Heart right ventricle (tissue), 16 donors: ENCODE measurements at places on chromosomes 4 and X. TPM values are rescaled to one million over a fixed set of nuclear protein-coding genes. Genes with fewer than 3 reads are reported as not detected.
A peak's percentile ranks its signal among the peaks of the same experiment; 100 is the strongest.

CASP6 gene
- 4.7 TPM for polyA plus RNA-seq

GRCh38 chr4:174663216-174663615 is 140.9 kb upstream of the HPGD start:
- DNase-seq: no peak

GRCh38 chr4:104973708-104974107 is 173.0 kb upstream of the TET2 start:
- DNase-seq: no peak

KLB gene
- polyA plus RNA-seq: 0.29 TPM

DNA sequence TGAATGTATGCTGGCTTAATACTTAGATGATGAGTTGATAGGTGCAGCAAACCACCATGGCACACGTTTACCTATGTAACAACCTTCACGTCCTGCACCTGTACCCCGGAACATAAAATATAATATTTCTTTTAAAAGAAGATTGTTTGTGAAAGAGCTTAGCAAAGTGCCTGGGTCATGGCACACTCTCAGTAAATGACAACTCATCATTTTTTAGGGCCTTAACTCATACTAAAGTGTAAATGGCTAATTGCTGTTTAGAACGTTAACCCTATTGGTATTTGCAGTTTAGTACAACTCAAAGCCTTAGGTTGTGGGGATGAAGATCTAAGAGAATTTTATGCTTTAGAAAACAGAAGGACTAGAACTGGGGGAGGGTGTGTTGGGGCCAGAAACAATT is 67.7 kb downstream of the SEL1L3 start:
- no peak for DNase-seq

NONO gene
- 55.0 TPM for polyA plus RNA-seq

TEC gene
- 1.1 TPM for polyA plus RNA-seq

DNA sequence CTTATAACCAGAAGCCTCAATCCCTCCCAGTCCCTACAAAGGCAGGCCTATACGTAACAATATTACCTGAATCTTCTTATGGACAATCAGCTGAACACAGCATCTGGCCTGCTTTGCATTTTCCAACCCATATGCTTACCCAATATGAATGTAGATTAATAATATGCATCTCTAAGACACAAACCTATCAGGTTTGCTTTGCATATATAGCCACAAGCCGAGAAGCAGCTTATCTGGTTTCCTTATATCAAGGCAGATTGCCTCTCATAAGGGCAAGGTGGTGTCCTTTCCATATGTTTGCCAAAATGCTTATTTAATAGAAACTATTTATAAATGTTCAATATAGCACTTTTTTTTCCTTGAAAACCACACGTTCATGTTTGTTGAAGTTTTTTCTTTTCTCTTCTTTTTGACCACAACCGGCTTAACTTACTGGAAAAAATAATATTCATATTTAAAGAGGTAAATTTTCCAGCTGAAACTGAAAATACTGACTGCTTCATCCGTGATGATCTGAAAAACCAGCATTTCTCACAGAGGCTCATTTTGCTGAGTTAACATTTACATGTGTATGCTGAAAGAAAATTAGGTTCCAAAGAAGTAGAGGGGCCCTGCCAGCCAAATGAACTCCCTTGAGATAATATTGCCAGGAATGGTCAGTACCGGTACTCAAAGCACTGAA is 3.8 kb downstream of the IL21 start:
- no peak for DNase-seq

LUZP4 gene
- not detected for polyA plus RNA-seq

DNA sequence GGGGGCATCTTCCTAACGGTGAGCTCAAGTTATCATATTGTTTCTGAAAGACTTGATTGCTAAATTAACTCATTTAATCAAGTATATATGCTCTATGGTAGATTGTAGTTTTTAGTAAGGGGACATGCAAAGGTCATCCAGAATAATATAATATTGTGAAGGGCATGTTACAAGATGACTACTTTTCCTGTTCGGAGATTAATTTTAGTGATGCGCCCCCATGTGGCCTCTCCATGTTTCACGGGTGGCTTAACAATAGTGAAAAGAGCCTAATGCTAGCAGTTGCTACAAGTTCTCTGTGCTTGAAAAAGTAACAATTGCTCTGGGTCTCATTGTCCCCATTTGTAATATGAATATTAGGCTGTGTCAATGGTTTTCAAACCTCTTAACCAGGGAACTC is 12.2 kb downstream of the SMPX start:
- peak; percentile 11 for DNase-seq

DNA sequence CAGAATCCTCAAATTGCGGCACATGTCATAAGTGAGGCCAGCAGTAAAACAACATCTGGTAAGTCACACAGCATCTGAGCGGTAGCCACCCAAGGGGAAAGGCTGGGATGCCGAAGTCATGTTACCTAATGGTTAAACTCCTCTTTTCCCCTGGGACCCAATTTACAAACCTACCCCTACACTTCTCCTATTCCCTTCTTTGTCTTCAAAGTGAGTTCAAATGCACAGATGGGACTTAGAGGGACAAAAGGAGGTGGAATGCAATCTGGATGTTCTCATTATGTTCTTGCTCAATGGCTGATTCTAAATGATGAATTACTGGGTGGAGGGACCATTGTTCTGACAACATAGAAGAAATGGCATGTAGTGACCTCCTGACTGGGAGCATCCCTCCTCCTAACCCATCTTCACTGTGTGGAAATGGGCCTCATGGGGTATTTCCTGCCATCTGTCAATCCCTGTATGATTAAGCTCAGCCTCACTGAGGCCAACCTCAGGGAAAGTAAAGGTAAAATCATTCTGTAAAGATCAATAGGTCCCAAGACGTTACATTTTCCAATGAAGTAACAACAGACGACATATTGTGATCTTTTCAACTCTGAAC is 8.5 kb downstream of the CD40LG start:
- no peak for DNase-seq

DNA sequence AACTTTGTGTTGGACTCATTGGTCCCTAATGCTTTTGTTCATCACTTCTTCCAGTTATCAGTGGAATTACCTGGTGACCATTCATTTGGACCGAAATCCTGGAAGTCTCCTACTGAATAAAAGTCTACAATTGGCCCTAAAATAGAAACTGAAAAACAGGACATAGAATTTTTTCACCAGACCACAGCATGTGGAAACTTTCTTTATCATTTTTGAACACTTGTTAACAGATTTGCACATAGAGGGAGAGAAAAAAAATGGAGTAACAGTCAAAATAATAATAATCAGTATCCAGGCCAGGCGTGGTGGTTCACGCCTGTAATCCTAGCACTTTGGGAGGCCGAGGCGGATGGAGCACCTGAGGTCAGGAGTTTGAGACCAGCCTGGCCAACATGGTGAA is 7.1 kb downstream of the EPGN start:
- DNase-seq: no peak

DNA sequence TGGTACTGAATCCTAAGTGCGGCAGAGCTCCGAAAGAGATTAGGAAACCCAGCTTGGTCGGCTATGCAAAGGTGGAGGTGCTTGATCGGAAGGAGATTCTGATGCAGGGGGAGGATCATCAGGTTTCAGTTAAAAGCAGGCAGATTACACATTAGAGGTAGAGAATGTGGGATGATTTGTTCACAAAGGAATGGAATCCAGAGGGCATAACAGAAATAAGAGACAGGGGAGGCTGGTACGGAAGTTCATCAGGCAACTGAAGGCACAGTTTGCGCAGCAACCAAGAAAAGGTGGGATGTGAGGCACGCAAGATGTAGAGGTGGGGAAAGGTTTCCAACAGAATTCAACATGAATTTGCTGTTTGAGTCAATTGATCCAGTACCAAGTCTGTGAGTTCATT is 424 bp upstream of the ZNF330 start:
- no peak for DNase-seq

DNA sequence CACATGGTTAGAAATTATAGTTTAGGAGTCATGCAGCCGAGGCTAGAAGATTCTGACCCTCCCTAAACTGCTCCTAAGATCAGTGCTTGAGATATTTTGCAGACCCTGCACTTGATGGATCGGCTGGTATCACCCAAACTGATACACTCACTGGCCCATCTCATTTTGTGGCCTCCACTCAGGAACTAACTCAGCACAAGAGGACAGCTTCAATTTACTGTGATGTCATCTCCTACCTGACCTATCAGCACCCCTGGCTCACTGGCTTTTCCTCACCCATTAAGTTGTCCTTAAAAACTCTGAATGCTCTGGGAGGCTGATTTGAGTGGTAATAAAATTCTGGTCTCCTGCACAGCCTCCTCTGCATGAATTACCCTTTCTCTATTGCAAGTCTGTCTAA is 450.9 kb downstream of the PCDH10 start:
- DNase-seq: no peak

GRCh38 chrX:30748342-30748960 is 95.2 kb downstream of the GK start:
- no peak for DNase-seq

DMRTC1B gene
- polyA plus RNA-seq: not detected

TFE3 gene
- polyA plus RNA-seq: 34.8 TPM

GPRASP2 gene
- 4.0 TPM for polyA plus RNA-seq

TLL1 gene
- 0.51 TPM for polyA plus RNA-seq
